Heart right ventricle (tissue), 16 donors: ENCODE measurements at places on chromosomes 12 and 14.

- DNase-seq = no peak
These were observed 192.8 kb upstream of the AMIGO2 start for GRCh38 chr12:47272412-47273190.

- DNase-seq = no peak
These were observed 76.2 kb downstream of the SCN8A start for GRCh38 chr12:51667269-51667668.

GRCh38 chr14:62077676-62078261, 315.5 kb downstream of the SNAPC1 start:
- no peak for DNase-seq

DNA sequence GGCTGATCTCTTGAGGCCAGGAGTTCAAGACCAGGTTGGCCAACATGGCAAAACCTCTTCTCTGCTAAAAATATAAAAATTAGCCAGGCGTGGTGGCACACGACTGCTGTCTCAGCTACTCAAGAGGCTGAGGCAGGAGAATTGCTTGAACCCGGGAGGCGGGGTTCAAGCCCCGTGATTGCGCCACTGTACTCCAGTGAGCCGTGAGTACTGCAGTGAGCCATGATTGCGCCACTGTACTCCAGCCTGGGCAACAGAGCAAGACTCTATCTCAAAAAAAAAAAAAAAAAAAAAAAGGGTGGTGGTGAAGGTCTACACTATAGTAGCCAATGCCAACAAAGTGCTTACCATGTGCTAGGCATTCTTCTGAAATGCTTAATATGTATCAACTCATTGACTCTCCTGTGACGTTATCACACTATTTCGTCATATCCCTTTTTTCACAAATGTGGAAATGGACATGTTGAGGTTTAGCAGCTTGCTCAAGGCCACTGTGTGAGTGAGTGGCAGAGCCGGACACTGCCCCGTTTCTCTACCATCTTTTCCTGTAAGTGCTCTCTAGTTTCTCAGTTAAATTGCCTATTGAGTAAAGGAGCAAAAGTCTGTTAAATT, 59.6 kb downstream of the GNS start:
- peak; percentile 22 for DNase-seq

- no peak for DNase-seq
These were observed 10.6 kb upstream of the PCK2 start for GRCh38 chr14:24083462-24083861.

DNA sequence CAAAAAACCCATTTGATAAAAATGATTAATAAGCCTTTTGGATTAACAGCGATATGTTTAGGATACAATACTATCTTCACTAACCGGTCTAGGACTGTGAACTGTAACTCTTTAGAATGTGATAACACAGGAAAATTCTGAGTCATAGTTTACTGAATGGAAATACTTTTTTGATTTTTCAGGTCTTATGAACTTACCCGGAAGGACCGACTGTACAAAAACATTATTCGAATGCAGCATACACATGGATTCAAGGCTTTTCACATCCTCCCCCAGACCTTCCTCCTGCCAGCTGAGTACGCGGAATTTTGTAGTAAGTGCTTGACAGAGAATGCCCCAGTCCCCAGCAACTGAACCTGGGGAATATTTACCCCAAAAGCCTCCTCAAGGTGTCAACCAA, 29.0 kb downstream of the TTLL5 start:
- DNase-seq = no peak
